ENCODE measurements at places on chromosomes 11 and 22. TPM values are rescaled to one million over a fixed set of nuclear protein-coding genes. Genes with fewer than 3 reads are reported as not detected.

Gene TIMP3
- 71.1 TPM for total RNA-seq

Gene TEX54
- total RNA-seq: not detected

Gene TESMIN
- total RNA-seq: 1.4 TPM

Gene NPAS4
- not detected for total RNA-seq

Gene TMPRSS4
- 42.4 TPM for total RNA-seq

Gene OR10A2
- not detected for total RNA-seq

Gene HBD
- not detected for total RNA-seq

Gene SPDYC
- not detected for total RNA-seq

Gene CD3E
- total RNA-seq: not detected

Gene C22orf42
- total RNA-seq: not detected

Gene RIMBP3C
- total RNA-seq: under 0.01 TPM

Gene C22orf39
- 25.3 TPM for total RNA-seq

Gene CLDN5
- 0.38 TPM for total RNA-seq

Gene GSTT2B
- 0.90 TPM for total RNA-seq

Gene TBX10
- not detected for total RNA-seq

Gene OR52H1
- not detected for total RNA-seq

Gene SCN4B
- total RNA-seq: 1.2 TPM

Gene TPBGL
- not detected for total RNA-seq

Gene RBMXL2
- not detected for total RNA-seq

Gene C11orf71
- total RNA-seq: 3.5 TPM

Gene FGF4
- total RNA-seq: not detected

Gene TCN1
- 4.2 TPM for total RNA-seq

Gene OR8A1
- not detected for total RNA-seq

Gene INS
- not detected for total RNA-seq

Gene MFNG
- 0.26 TPM for total RNA-seq

Gene SLC22A8
- total RNA-seq: not detected

Gene HEPN1
- not detected for total RNA-seq

Gene JAML
- total RNA-seq: not detected

Gene CHRNA10
- total RNA-seq: 0.51 TPM

Gene C1QTNF4
- 0.13 TPM for total RNA-seq

Gene ATP5MG
- total RNA-seq: 61.1 TPM

Gene IFTAP
- 17.2 TPM for total RNA-seq

Gene GVQW3
- total RNA-seq: 0.26 TPM

Gene KDM4E
- total RNA-seq: not detected

Gene CST6
- total RNA-seq: 4.4 TPM

Gene SLC1A2
- total RNA-seq: under 0.01 TPM

Gene UFD1
- total RNA-seq: 66.9 TPM

Gene MOB2
- 41.1 TPM for total RNA-seq

Gene DDI1
- not detected for total RNA-seq

Gene IFITM1
- 1.8 TPM for total RNA-seq

Gene HBE1
- not detected for total RNA-seq

Gene APOBEC3H
- total RNA-seq: 0.26 TPM

Gene PHOX2A
- total RNA-seq: not detected

Gene MRGPRX3
- 0.13 TPM for total RNA-seq

Gene PPP1R14B
- total RNA-seq: 392 TPM

Gene APOBEC3C
- total RNA-seq: 4.1 TPM

Gene GSC2
- total RNA-seq: not detected

Gene OR2AG1
- not detected for total RNA-seq

Gene NRXN2
- not detected for total RNA-seq

Gene LPXN
- 1.7 TPM for total RNA-seq

All from bronchial epithelial cell (primary cell).